WTC11 (cell line): ENCODE measurements at places on chromosomes 6 and 20. TPM values are rescaled to one million over a fixed set of nuclear protein-coding genes. Genes with fewer than 3 reads are reported as not detected.
A peak's percentile ranks its signal among the peaks of the same experiment; 100 is the strongest.

UST gene
- total RNA-seq = 32.1 to 33.8 TPM (median 33.8 TPM) in 3 replicates

DNA sequence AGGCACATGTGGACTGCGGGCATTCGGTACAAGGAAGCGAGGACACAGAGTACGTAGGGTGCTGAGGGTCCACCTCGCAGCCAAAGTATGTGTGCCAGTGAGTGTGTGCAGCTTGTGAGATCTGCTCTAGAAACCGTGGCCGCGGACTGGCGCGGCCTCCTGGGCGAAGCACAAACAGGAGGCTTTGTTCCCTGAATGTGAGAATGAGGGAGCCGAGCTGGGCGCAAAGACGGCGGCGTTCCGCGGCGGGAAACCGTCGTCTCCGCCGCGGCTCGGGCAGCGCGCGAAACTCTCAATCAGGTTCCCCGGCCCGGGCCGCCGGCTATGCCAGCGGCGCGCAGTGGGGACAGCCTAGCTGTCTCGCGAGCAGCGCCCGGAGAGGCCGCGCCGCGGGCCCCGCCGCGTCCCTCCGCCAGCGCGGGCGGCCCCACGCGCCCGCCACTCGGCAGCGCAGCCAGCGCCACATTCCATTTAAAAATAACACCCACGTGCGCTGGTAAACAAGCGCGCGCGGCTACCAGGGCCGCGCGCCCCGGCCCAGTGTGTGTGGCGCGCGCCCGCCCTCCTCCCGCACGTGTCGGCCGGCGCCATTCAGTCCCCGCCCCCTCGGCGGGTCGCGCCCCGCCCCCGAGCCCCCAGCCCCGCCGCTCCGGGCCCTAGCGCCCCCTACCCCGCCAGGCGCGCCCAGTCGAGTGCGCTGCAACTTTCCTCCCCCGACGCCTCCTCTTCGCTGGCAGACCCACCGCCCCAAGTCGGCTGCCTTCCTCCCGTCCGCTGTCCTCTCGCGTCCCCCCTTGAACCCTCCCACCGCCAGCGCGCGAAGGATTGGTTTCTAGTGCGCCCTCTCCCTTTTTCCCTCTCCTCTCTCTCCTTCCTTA is 3.0 kb upstream of the FOXO3 start:
- DNase-seq = peak; percentile 86

- DNase-seq = no peak
These were observed 40.6 kb downstream of the SH3BGRL2 start for GRCh38 chr6:79671600-79672266.

- DNase-seq = no peak
These were observed 47.9 kb downstream of the KHDC1L start for GRCh38 chr6:73177221-73177944.

- no peak for DNase-seq
These were observed 175.6 kb downstream of the DTNBP1 start for GRCh38 chr6:15487262-15487661.

GRCh38 chr6:25564943-25565342 is 87.1 kb upstream of the SCGN start:
- DNase-seq = no peak

PDE7B gene
- total RNA-seq = 0.05 TPM in 1 of 3 replicates, not detected in the others

GRCh38 chr20:62068997-62069396 is 3.3 kb upstream of the TAF4 start:
- DNase-seq = no peak

DNA sequence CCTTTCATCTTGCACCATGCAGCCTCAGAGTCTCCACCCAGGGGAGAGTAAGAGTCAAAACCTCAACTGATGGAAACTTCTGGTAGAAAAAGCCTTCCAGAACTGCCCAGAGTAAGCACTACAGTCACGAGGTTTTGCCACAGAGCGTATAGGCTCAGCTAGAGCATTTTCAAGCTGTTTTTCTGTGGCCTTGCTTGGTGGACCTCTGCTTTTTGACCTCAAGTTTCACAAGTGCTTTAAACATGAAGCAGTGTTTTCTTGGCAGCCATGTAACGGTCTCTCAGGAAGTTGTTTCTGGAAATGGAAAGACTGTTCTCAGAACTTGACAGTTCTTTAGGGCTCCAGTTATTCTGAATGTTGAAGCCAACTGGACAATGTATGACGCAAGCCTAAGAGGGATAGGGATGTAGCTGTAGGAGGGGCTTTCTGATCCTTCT is 146.5 kb downstream of the ZDHHC14 start:
- no peak for DNase-seq

CDSN gene
- total RNA-seq = not detected in 3 replicates

DNA sequence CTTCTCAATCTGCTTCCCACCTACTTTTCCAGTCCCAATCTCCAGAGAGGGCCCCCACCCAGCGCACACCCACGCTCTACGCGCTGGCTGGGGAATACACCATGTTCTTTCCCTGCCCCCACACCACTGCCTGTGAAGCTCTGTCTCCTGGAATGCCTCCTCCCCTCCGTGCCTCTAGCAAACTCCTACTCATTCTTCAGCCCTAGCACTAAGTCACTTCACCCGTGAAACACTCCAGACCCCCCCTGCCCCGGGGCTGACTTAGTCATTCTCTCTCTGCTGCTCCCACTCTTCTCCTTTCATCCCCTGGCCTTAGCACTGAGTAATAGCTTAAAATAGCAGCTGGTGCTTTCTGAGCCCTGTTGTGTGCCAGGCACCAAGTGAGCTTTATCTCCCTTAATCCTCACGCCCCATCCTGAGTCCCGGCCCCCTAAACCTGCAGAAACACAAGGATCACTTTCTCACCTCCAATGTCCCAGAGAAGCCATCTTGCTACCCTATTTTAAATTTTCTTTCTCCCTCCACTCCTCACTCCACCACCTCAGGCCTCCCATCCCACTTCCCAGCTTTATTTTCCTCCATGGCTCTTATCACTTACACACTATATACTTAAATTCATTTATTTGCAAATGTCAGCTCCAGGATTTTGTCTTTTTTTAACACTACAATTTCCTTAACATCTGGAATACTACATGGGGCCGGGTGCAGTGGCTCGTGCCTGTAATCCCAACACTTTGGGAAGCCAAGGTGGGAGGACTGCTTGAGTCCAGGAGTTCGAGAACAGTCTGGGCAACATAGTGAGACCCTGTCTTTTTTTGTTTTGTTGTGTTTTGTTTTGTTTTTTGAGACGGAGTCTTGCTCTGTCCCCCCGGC is 6.3 kb upstream of the PARD6B start:
- peak; percentile 25 for DNase-seq
